ENCODE measurements at places on chromosomes 11 and 22. TPM values are rescaled to one million over a fixed set of nuclear protein-coding genes. Genes with fewer than 3 reads are reported as not detected.

The ZNF280A gene
- 1.9 TPM for total RNA-seq

DNA sequence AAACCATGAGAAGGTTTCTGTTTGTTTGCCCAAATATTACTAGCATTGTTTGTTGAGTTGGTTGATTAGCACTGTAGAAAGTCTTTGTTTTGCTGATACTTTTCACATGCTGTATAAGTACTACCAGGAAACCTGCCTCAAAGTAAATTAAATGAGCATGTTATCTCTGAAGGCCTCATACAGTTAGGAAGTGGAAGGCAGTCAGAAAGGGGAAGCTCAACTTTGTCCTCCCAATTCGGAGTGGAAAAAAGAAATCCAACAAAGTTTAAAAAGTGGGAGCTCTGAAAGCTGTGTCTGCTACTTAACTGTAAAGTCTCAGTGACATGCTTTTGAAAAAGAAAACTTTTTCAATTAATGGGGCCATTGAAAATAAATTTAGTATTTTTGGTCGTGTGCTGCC is 188.3 kb upstream of the BLID start:
- DNase-seq = no peak

The KRTAP5-2 gene
- not detected for total RNA-seq

The ZFPL1 gene
- 70.2 TPM for total RNA-seq

The RPS3 gene
- total RNA-seq = 2,205 TPM

- DNase-seq = no peak
Measured at GRCh38 chr11:112748713-112749543, 212.3 kb upstream of the NCAM1 start.

GRCh38 chr22:37782340-37783168 is 25.2 kb upstream of the GCAT start:
- DNase-seq = peak; percentile 44

GRCh38 chr22:28788601-28789000 is 11.8 kb downstream of the XBP1 start:
- DNase-seq = no peak

DNA sequence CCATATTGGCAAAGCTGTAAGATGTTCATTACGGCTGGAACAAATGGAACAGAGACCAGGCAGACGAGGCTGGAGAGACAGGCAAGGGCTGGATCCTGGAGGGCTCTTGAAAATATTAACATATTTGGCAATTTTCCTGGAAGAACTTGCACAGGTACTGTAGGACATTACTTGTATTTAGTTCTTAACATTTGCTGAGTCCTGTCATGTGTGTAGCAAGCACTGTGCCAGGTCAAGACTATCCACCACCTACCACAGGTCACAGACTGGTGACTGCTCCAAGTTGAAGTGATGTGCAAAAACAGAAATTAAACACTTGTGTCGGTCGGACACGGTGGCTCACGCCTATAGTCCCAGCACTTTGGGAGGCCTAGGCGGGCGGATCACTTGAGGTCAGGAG is 58.7 kb upstream of the TNRC6B start:
- no peak for DNase-seq

DNA sequence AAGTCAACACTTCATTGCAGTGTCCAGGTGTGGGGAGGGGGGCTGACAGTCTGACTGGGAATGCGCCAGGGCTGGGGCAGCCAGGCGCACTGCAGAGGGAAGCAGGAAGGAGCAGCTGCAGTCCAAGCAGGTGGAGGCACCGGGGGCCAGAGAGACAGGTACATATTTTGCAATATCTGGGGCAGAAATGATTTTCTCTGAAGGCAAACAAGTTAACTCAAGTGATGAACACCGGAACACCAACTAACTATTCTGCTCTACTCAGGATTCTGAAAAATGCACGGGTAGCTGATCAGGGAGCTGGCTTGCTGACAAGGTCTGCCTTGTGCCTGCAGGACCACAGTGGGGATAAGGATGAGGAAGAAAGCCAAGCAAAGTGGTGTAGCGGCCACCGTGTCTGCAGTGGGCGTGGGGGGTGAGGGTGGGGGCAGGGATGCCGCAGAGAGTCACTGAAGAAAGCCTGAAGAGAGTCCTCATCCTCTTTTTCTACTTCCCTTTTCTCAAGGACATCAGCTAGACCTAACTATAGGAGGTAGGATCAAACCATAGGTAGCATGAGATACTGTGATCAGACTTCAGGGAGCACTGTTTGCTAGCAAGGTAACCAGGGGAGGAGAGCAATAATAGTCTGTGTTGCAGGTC is 83.4 kb downstream of the SCN3B start:
- no peak for DNase-seq

DNA sequence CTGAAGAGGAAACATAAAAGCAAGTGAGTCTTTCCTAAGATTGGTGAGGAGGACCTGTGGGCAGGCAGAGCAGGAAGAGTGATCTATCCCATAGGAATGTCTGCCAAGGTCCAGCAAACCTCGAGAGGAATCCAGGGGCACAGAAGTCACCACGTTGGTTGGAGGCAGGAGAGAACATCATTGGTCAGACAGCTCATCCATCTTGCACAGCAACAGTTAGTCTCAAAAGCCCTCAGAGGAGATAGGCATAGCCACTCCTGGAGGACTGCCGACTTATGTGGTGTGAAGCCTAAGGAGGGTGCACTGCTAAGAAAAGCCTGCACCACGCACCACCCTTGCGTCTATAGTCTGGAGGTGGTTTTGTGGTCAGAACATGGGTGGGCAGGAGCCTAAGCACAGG is 109.1 kb downstream of the RASSF10 start:
- peak; percentile 87 for DNase-seq

GRCh38 chr11:71331631-71332030 is 79.3 kb upstream of the SHANK2 start:
- no peak for DNase-seq

DNA sequence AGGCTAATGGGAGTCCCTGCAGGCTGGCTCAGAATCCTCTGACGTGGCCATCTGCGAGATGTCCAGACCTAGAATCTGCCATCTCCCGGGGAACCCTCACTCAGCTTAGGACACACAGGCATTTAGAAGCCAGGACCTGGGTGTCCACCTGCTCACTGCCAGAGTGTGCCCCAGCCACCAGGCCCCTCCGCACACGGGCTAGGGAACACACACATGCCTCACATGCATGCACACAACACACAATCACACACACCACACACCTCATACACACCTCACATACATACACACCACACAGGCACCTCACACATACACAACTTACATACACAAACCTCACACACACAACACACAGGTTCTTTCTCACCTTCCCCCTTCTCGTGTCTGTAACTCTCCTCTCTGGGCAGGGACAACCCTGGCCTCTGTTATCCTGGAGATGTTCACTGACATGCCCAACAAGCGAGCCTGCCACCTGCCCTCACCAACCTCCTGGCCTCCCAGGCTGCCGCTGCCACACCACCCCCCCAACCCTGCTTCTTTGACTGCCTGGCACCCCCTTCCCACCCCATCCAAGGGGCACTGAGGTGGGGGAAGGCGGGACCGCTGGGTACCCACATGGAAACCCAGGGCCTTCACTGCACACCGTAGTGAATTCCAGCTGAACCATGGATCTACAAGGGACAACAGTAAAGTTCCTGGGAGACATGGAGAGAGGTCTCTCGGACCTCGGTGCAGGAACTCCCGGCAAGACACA is 38.1 kb downstream of the GNB1L start:
- no peak for DNase-seq

The NXPE2 gene
- total RNA-seq = not detected

DNA sequence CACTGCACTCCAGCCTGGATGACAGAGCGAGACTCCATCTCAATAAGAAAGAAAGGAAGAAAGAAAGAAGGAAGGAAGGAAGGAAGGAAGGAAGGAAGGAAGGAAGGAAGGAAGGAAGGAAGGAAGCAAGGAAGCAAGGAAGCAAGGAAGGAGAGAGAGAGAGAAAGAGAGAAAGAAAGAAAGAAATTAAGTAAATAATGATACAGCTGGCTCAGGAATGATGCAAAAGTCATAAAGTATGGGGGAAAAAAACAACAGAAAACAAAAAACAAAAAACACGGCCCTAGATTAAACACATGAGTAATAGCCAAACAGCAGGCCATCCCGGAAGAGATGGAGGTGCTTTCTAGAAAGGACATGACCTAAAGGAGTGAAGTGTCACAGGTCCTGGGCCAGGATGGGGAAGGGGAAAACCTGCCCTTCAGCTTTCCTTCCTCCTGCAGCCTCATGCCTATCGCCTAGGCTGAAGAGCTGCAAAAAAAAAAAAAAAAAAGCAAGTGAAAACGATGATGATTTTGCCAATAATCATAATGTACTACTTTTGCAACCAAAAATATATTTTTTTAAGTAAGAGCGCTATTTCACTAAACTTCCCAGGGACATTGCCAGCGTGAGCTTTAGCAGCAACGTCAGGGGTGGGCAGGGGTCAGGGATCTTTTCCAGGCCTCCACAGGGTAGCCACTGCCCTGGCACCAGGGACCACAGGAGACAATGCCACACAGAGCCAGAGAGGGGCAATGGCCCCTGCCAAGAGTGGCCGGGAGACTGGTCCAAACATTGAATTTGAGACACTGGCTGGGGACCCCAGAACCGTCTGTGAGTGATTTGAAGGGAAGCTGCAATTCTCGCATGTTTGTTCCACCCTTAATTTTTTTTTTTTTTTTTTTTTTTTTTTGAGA is 28.2 kb upstream of the TMPRSS4 start:
- DNase-seq = no peak

DNA sequence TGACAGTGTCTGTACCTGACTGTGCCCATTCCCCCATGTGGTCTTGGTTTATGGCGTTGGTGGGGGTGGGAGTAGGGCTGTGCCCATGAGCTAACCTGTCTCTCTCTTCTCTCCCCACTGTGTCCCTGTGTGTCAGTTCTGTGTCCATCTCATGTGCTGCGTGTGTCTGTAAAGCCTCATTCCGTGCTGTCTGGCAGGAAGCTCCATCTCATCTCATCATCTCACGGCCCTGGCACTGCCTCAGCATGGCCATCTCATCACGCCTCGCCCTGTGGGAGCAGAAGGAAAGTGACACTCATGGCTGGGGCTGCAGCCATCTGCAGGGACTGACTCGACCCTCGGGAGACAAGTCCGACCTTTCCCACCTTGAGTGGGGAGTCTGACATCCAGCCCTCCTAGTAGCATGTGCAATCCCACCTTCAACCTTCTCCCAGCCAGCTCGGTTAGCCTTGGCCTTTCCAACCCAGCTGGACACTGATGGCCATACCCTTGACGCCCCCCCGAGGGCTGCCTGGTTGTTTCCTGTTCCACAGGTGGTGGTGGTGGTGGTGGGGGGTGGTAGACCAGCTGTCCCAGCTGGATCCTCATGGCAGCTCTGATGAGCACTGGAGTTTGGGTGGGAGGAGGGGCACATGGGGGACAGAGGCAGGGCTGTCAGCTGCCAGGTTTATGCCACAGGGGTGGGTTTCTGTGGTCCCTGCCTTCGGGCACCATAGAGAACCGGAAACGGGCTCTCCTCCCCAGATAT is 19.0 kb downstream of the MYO18B start:
- no peak for DNase-seq

The KCNK4 gene
- not detected for total RNA-seq

DNA sequence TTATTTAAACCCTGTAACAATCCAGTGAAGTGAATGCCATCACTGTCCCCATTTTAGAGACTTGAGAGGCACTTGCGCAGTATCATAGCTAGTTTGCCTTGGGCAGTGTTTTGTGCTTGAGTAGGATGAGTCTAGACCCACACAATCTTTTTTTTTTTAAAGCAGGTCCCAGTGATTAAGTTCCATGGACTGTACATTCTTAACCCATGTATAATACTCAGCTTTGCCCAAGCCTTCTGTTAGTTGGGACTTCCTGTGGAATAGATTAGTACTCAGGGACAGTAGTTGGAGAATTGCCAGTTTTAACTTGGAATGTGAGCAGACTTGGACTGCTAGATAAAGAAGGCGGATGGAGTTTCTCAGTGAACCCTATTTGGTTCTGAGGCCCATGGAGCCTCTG is 108.6 kb upstream of the RASSF10 start:
- no peak for DNase-seq

- no peak for DNase-seq
Measured at GRCh38 chr22:45975164-45976161, 1.5 kb downstream of the WNT7B start.

DNA sequence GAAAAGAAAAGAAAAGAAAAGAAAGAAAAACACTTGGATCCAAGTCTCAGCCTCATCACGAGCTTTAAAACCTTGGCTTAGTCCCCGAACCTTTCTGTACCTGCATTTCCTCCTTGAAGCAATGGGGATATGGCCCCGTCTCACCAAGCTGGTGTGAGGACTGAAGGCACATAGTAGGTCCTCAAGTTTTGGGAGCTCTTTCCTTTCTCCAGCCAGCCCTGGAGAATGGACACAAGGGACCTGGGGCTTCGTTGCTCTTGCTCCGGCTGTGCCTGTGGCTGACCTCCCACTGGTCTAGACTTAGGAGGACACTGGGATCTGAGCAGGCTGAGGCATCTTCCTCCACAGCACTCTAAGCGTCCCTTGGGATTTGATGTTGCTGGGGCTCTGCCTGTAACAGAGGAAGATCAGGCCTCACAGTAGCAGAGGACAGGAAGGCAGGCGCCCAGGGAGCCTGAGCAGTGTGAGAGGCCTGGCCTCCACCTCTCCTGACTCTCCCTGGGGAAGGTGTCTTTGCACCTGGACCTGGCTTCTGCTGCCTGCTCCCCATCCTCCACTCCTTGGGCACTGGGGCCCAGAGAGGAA is 32.8 kb downstream of the KCNC1 start:
- DNase-seq = no peak

- no peak for DNase-seq
Measured at GRCh38 chr11:17328871-17329494, 22.6 kb upstream of the NCR3LG1 start.

- DNase-seq = no peak
Measured at GRCh38 chr11:104691129-104691528, 207.1 kb downstream of the CASP12 start.

- no peak for DNase-seq
Measured at GRCh38 chr11:126924376-126925040, 76.1 kb downstream of the KIRREL3 start.

DNA sequence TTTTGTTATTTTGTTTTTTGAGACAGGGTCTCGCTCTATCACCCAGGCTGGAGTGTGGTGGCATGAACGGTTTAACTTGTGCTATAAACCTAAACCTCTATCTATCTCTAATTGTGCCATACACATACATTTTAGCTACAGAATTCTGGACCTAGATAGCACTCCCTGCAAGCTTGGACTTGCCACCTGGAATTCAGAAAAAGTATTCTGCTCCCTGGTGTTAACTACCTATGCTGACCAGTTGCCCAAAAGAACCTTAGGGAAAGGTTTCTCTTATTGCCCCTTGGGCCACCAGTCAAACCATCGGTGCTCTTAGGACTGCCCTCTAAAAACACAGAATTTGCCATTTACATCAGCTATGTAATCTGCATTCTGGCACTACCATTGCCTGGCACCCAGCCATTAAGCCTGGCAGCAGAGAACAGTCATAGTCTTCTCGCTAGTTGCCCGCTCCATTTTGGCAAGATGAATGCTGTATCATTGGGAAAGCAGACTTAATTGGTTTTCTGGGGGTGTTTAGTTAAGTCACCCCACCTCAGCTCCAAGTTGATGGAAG is 55.3 kb downstream of the ETS1 start:
- peak; percentile 90 for DNase-seq

- DNase-seq = peak; percentile 39
Measured at GRCh38 chr22:23774922-23775436, 2.3 kb downstream of the MMP11 start.

DNA sequence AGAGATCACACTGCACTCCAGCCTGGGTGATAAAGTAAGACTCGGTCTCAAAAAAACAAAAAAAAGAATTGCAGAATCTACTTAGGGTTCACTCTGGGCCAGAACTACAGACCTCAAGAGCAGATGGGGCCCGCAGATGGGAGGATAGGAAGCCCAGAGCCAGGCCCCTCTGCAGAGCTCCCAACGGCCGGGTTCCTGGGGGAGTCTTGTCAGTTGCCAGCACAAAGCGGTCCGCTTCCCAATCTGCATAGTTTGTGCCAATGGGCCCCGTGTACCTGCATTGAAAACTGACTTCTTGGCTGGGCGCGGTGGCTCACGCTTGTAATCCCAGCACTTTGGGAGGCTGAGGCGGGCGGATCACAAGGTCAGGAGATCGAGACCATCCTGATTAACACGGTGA is 1.7 kb upstream of the CHID1 start:
- DNase-seq = no peak

Data from MG63 (cell line).